HFF-Myc (cell line): ENCODE measurements at places on chromosomes 12 and 14.

GRCh38 chr12:123384318-123384993 lies 524 bp downstream of the KMT5A start:
- no peak for DNase-seq

DNA sequence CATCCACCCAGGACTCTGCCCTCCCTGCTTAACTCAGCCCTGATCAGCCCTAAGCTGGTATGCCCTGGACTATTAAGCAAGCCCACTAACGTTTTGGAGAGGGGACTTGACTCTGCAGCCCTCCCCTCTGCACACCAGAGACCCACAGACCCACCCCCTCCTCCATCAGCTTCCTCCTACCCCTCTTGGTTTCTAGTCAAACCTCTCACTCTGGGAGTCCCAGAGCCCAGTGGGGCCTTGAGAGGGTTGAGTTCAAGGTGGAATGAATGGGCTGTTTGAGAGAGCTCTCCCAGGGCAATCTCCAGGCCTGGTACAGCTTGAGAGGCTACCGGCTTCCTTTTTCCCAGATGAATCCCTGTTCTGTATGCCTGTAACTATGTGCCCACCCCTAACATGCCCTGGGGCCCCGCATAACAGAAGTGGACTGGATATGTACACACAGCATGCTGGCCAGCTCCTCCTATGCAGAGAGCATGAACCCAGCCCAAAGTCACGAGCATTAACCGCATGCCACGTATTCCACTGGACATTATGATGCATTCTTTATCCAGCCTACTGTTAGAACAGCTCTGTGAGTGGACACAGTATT lies 43.6 kb downstream of the IRF2BPL start:
- no peak for DNase-seq

GRCh38 chr14:72513965-72514659 lies 379.8 kb downstream of the DPF3 start:
- DNase-seq: peak; percentile 26

GRCh38 chr14:58650857-58651256 lies 13.1 kb downstream of the DACT1 start:
- no peak for DNase-seq

GRCh38 chr12:71371122-71371521 lies 68.5 kb upstream of the LGR5 start:
- no peak for DNase-seq

GRCh38 chr12:92076101-92076500 lies 69.5 kb downstream of the BTG1 start:
- DNase-seq: no peak

- DNase-seq: no peak
Observed at GRCh38 chr12:2696136-2696535, 98.6 kb upstream of the FKBP4 start.

DNA sequence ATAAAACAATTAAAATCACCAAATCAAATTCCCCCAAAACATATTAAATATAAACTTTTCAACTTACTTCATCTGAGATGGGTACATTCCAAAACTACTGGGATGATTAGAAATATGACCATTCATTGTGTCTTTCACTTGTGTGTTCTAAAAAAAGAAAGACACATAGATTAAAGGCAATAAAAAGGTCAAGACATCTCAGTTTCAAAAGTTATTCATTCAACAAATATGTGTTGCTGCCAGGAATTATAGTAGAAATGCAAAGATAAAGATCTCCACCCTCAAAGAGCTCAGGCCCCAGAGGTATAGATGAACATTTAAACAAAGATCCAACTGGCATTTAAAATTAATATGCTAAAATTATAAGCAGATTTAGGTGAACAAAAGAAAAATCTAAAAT lies 106.4 kb downstream of the EPS8 start:
- no peak for DNase-seq

DNA sequence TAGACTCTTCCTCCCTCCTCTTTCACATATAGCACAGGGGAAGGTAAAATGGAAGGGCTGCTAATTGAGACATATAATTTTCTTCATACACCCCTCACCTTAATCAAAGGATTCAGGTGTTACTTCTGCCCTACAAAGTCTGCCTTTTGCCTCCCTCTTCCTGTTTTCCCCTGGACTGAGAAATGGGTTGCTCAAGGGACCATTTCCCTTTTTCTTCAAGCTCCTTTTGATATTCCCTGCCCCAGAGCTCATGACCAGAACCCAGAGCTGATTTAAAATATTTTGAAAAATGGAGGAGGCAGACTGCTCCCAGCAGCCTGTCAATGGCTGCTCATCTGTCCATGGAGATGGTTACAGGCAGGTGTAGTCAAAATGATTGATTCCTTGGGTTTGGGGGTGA lies 6.3 kb upstream of the PIP4K2C start:
- DNase-seq: no peak
